Aorta (tissue), 5 donors: ENCODE measurements at places on chromosomes 4 and X. TPM values are rescaled to one million over a fixed set of nuclear protein-coding genes. Genes with fewer than 3 reads are reported as not detected.

The CT47B1 gene
- total RNA-seq = not detected

DNA sequence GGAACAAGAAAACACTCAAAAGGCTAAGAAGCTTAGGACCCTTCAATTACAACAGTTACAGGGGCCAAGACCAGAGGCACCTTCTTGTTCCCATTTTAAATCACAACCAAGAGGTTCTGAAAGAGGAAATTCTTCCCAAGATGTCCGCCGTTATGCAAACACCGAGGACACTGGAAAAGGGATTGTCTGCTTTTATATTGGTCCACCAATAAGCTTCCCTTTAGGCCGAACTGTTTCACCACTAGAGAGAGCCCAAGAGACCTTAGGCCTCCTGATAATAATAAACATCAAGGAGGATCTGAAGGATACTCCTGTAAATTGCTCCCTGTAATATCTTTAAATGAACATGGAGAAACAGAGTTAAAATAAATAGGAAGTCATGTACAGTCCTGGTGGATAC, 92.6 kb upstream of the NLRP2B start:
- no peaks in the 10 kb centered on the region for H3K4me1 ChIP-seq
- H3K4me3 ChIP-seq = no peak overlapping the region
- no peak overlapping the region for H3K27ac ChIP-seq
- no peaks in the 10 kb centered on the region for H3K27me3 ChIP-seq
- DNase-seq = no peak

- no peaks in the 10 kb centered on the region for H3K4me1 ChIP-seq
- H3K27ac ChIP-seq = no peak overlapping the region
- H3K27me3 ChIP-seq = no peaks in the 10 kb centered on the region
- no peak for DNase-seq
- H3K4me3 ChIP-seq = no peak overlapping the region
Observed at GRCh38 chr4:111605111-111605510, 540.1 kb upstream of the FAM241A start.

GRCh38 chr4:137583671-137584070, 51.4 kb upstream of the PCDH18 start:
- no peaks in the 10 kb centered on the region for H3K4me1 ChIP-seq
- H3K36me3 ChIP-seq = no peaks in the 10 kb centered on the region
- no peak overlapping the region for H3K27ac ChIP-seq
- no peaks in the 10 kb centered on the region for H3K27me3 ChIP-seq

- no peaks in the 10 kb centered on the region for H3K36me3 ChIP-seq
- no peaks in the 10 kb centered on the region for H3K27me3 ChIP-seq
- DNase-seq = no peak
- peaks cover 2% of the 10 kb centered on the region for H3K4me1 ChIP-seq
- no peak overlapping the region for H3K4me3 ChIP-seq
Observed at GRCh38 chr4:141081921-141082395, 51.3 kb downstream of the RNF150 start.
